CD4-positive, alpha-beta T cell treated with Interferon alpha-2 for 1 hour (primary cell): ENCODE measurements at places on chromosomes 5 and 9.

- no peak for DNase-seq
Observed at GRCh38 chr9:89008744-89009545, 17.7 kb downstream of the S1PR3 start.

- no peak for DNase-seq
Observed at GRCh38 chr5:65198456-65199120, 283.1 kb downstream of the ADAMTS6 start.

DNA sequence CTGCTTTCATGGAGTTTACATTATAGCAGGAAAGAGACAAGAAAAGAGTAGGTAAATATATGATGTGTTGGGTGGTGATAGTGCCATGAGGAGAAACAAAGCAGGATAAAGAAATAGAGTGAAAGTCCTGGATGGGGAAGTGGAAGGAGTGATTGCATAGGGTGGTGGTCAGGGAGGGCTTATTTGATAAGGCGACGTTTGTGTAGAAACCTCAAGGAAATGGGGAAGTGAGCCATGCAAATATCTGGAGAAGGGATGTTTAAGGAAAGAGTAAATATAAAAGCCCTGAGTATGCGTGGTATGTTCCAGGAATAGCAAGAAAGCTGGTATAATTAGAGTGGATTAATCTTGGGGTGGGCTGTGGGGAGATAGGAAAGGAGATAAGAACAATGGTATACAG, 134.7 kb upstream of the SV2C start:
- DNase-seq, result no peak

DNA sequence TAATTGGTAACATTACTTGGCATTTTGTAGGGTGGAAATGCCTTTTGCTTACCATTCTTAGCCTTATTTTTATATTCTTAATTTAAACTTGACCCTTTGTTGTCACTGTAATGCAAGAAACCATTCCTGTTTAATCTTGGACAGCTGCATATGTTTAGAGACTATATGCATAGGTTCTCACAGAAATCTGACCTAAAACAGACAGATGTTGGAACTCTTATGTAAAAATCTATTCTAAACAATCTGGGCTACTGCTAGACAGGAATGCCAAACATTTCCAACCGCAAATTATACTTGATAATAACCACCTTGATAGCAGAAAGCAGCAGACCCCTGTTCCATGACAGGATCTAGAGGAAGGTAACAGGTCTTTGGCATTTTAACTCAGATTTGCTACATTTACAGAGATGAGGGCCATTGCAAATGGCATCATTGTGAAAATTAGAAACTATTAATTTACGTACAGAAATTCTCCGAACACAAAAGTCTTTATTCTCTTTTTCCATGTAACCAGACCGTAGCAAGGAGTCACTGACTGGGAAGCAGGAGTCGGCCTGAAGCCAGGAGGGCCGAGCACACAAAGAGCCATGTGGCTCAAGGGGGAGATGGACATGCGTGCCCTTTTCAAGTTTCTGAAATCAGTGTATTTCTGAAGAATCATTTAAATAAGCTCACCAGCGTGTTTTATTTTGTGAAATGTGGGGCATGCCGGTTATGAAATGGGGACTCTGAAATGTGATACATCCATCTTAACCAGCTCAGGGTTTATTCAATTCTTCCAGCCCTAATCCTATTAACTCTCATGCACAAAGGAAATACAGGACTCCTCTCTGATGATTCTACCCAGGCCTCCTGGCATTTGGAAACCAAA, 139.3 kb downstream of the AOPEP start:
- no peak for DNase-seq

DNA sequence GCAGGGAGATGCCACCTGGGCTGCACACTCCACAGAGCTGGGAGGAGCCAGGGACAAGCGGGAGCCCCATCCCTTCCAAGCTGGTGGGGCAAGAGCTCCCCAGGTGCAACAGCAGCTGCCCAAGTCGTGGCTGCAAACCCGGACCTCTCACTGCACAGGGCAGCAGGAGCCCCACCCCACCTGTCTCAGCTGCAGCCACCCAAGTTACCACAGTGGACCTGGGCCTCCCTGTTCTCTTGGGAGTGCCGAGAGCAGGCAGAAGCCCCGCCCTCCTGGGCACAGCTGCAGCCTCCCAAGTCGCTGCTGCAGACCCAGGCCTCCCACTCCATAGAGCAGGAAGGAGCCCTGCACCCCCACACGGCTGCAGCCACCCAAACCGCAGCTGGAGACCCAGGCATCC, 374.1 kb upstream of the ACO1 start:
- DNase-seq, result no peak

- DNase-seq, result no peak
Observed at GRCh38 chr9:69900406-69900805, 79.8 kb downstream of the CFAP95 start.

GRCh38 chr5:142610176-142611001, 75.5 kb downstream of the FGF1 start:
- DNase-seq, result no peak

DNA sequence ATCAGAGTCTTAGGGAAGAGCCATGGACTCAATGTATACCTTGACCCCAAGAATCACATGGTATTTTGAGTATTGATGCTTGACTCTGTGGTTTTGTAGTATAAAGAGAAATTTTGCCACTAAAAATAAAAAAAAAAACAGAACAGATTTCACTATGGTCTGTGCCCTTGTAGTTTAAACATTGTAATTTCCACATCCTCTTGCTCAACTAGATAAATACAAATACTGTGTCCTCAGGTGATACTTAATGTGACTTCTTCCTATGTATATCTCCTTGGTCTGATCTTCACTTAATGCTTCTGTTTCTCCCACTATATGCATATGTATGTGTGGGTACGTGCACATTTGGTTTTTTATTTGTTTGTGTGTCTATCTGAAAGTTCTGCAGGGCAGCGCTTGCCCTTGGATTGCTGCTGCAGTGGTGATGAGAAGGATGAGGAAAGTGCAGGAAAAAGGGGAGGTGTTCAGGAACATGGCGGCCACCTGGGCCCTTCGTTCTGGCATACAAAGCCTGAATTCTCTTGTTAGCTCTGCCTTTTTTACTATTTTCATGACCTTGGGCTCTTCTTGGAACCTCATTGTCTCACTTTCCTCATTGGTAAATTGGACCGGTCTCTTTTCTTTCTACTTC, 222.2 kb downstream of the MAST4 start:
- no peak for DNase-seq

DNA sequence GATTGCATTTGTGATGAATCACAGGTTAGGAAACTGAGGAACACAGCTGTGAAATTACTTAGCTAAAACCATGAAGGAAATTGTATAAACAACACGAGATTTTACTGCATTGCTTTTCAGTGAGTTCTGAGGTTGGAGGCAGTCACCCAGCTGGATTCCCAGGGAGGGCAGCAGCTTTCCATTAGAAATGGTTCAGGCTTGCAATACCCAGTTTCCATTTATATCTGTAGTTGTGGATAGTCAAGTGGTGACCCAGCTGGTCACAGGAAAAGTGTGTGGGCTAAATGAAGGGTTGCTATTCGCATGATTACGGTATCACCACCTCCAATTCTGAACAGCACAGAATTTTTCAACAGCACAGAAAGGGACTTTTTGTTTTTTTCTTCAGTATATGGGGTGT, 34.3 kb upstream of the SPATA31D4 start:
- DNase-seq, result no peak

GRCh38 chr9:134063088-134063570, 4.7 kb downstream of the BRD3 start:
- no peak for DNase-seq

GRCh38 chr5:151157426-151158286, at the start of gene ANXA6:
Gene ANXA6, minus strand, starts transcription at chr5:151157779. Its CDS starts 9,878 bp downstream, at chr5:151147901.
- DNase-seq, result peak; percentile 66

DNA sequence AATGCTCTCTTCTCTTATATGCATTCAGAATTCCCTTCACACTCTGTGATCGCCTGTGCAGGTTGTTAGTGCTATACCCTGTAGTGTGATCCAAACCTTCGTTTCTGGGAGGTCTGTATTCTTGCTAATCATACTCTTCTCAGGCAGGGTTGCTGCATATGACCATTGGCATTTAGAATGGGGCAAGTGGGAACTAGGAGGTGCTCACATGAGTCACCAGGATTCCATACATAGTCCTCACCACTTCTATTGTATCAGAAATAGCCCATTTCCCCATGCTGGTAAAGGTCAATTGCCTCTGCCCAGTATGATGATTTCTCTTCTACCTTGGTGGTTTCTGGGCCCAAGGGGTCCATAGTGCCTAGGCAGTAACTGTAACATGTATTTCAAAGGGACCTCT, 443.5 kb upstream of the CDH6 start:
- DNase-seq, result no peak

DNA sequence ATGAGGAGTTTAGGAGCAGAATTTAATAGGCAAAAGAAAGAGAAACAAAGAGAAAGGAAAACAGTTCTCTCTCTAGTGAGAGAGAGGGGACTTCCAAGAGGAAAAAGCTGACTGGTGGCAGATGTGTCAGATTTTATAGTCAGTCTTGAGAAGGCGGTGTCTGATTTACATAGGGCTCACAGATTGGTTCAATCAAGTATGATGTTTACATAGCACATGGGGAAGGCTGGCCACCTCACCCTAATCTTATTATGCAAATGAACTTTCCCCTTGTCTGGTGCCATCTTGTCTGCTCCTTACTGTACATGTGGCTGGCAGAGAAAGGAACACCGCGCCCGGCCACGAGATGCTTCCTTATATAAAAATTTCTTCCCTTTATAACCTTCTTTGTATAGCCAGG, 24.7 kb downstream of the UNC13B start:
- no peak for DNase-seq

GRCh38 chr5:123885081-123885480, 373.1 kb downstream of the CSNK1G3 start:
- DNase-seq, result no peak

DNA sequence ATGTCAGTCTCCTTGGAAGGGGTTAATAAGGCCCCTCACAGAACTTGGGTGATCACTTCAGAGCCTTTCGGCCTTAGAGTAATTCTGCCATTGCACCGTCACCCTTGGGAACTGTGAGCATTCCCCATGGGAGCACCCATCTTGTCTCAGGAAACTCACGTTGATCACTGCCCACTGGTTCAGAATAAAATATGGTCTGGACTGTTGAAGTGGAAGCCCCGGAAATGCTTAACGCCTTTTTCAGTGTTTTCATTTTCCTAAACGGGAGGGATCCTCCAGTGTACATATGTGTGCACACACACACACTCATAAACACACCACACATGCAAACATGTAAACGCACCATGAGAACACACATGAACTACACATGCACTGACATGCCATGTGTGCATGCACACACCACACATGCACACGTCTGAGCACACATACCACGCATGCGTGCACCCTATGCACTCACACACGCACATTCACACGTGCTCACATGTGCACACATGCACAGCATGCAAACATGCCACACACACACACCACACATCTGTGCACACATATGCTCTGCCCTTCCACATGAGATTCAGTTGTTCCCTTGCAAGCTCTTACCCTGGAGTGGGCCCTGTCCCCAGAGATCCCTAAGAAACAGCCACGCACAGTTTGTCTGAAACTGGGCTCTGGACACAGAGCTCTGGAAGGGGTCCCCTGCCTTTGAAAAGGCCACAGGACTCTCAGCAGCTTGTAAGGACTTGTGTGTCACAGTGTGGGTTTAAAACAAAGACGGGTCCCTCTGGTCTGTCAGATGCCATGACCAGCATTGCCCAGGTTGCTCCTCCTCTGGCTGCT, 17.0 kb downstream of the MRPL36 start:
- DNase-seq, result no peak

DNA sequence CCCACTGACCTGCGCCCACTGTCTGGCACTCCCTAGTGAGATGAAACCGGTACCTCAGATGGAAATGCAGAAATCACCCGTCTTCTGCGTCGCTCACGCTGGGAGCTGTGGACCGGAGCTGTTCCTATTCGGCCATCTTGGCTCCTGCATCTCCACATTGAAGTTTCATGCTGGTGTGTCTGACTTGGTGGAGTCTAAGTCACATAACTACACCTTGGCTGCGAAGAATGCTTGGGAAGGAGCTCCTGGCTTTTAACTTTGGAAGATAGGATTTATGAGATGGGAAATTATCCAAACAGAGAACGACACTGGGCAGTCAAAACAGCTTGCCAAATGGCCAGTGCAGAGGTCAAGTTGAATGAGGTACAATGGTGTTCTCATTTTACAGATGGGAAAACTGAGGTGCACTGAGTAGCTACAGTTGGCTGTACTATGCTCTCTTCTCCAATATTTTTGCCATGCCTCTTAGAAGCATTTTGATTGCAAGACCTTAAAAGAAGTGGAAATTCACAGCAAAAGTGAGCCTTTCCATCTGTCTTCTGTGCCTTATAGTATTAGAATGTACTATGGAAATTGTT, 36.7 kb downstream of the CCDC192 start:
- no peak for DNase-seq

DNA sequence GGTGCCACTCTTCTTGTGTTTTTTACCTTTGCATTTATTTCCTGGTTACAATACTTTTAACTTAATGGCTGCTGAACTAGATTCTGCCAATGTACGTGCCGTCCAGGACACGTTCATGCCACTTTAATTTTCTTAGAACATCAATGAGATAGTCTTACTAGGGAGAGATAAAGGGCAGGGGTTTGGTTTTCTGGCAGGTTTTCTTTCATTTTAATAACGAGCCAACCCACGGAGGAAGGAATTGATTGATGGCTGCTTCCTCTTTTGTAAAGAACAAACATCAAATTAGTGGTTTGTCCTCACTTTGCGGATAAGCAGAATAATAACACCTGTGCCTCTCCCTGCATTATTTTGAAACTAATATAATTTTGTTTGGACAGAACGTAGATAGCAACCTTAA, 135.7 kb downstream of the DOCK8 start:
- DNase-seq, result no peak

- no peak for DNase-seq
Observed at GRCh38 chr9:121551985-121552753, 52.5 kb upstream of the GGTA1 start.

- no peak for DNase-seq
Observed at GRCh38 chr5:178365501-178366440, 133.2 kb upstream of the PHYKPL start.

GRCh38 chr9:31700252-31701045, 684.0 kb upstream of the ACO1 start:
- DNase-seq, result no peak

GRCh38 chr9:114953959-114954358, 23.6 kb upstream of the TNFSF8 start:
- peak; percentile 20 for DNase-seq

GRCh38 chr5:128174951-128175350, 91.4 kb downstream of the SLC12A2 start:
- DNase-seq, result no peak

DNA sequence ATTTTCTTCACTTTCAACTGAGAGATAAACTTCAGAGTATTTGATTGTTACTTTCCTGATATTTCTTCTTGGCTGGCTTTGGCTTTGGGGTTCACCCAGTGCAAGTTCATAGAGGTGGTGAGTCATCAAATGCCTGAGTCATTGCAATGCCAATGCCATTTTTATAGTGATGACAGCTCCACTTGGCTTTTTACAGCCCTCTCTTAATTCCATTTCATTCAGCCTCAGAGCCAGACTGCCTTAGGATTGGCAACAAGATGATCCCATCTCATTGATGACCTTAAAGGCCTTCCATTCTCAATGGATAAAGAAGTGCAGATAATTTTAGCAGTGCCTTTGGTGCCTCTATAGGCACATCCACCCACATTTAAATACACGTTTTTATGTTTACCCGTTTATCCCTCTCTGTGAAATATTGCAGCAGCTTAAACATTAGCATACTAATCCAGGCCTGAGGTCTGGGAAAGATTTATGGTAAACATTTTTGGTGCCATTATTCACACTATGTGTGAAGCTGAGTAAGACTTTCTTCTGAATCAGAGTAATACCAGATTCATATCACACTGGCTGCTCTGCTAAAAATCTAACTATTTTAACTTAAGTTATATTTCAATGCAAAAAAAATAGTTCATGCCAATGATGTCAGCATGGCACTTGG, 88.9 kb upstream of the TYRP1 start:
- DNase-seq, result no peak
